Fibroblast of skin of right biceps (primary cell): ENCODE measurements at places on chromosomes 1 and 21.

DNA sequence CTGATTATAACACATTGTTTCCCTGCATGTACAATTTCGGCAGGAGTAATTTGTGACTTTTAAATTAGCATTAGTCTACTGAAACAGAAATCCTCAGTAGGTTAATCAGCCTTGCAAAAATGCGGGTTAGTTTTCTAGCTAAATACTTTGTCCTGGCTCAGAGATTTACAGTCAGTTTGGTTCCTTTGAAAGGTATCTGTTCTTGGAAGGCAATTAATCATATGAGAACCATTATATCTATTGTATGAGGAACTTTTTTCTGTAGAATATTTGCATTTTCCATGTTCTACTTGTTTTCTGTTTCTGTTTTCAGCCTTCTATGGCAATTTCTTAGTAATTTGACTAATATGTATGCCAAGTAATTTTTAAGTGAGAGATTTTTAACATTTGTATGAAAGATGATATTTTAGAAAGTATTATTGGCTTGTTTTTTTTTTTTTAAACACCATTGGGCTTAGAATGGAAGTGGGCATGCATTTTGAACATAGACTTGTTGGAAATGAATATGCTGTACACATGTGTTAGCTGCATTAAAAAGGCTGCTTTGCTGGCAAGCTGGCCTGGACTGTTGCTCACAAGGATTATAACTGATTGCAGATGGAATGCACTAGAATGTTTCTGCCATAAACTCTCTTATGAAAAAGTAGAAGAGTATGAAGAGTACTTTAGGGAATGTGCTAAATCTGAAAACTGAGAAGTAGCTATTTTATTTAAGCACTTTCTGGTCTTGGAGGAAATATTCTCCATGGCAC, 26.2 kb downstream of the KIF1B start:
- DNase-seq = peak; percentile 43

GRCh38 chr1:97384294-97384968, 536.4 kb downstream of the DPYD start:
- DNase-seq = peak; percentile 93

DNA sequence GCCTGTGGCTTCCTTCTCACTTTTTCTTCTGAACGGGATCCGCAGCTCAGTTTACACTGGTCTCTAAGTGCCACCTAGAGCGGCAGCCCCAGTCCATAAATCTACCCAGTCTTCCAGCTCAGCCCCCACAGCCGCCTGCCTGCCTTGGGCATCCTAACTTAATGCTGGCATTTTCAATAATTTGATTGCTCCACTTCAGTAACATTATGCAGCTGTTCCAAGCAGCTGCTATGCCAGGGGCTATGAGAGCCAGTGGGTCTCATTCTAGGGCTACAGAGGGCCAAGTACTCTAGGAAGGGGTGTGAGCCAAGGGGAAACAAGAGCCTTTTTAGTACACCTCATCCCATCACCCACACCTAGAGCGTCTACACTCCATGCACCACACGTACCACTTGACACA, 48.4 kb upstream of the COA6 start:
- DNase-seq = no peak

DNA sequence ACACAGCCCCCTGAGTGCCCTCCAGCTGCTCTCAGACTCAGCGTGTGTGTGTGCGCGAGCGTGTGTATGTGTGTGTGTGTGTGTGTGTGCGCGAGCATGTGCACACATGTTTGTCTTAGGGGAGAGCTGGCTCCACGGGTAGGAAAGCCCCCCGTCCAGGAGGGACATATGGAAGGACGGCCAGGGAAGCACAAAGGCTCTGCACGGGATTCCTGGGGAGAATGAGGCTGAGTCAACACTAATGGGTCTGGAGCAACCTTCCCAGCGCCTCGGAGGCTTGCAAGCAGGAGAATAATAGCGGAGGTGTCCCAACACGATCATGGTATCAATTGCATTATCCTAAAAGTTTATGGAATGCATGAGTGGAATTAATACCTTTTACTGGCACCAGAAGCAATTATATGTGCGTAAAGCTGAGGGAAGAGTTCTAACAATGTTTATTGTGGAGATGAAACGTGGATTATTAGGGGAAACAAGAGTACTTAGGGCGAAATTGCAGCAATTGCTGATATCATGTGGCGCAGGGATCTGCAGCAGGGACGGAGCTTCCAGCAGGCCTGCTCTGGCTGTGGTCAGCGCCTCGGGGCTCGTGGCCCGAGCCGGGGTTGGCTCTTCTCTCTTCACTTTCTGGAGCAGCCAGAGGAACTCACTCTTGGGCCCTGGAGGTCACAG, 40.3 kb upstream of the CCDC27 start:
- DNase-seq = no peak

DNA sequence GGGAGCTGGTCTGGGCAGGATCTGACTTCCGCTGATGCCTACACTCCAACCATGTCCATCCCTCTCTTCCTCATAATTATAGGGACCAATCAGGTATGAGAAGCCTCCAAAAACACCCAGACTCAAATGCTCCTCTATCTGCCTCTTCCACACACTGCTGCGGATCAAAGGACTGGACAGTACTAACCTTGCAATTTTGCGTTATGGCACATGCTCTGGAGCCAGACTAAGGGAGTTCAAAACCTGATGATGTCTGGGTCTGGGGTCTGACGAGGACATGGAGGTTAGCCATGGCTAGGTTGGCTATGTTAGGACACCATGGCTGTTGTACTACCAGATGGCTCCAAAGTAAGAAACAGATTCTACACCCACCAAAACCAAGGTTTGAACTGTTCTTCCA, 10.3 kb downstream of the GPN2 start:
- DNase-seq = no peak

DNA sequence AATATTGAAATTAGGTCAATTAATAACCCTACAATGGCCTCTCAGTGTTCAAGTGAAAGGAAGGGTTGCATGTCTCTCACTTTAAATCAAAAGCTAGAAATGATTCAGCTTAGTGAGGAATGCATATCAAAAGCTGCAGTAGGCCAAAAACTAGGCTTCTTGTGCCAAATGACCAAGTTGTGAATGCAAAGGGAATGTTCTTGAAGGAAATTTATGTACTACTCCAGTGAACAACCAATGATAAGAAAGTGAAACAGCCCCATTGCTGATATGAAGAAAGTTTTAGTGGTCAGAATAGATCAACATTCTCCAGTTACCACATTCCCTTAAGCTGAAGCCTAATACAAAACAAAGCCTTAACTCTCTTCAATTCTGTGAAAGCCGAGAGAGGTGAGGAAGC, 10.0 kb downstream of the MAEL start:
- no peak for DNase-seq

DNA sequence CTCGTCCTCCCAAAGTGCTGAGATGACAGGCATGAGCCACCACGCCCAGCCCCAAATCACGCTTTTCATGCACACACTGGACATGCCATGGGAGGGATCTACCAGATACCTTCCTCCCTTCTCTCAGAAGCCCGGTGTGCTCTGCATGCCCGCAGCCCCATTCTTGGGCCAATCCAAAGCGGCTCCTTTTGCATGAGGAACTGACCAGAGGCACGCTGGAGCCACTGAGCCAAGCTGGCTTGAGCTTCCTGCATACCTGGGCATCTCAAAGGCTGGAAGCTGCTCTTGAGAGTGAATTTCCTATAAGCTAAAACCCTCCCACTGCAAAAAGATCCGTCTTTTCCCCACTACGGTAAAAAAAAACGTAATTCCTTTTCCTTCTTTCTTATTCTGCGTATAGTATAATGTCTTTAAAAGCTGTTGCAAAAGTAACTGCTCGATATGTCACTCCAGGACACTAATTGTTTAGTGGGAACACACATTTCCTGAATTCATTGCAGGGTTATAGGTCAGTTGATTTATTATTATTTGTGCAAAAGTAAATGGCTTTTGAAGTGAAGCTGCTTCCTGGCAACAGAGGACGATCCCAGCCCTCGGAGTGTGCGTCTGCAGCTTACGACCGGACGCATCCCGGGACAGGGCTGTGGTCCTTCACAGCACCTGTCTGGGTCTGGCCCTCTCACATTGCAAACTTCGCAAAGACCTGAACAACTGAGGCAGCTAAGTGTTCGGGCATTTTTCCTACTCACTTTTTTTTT, 61.8 kb upstream of the ETS2 start:
- no peak for DNase-seq

DNA sequence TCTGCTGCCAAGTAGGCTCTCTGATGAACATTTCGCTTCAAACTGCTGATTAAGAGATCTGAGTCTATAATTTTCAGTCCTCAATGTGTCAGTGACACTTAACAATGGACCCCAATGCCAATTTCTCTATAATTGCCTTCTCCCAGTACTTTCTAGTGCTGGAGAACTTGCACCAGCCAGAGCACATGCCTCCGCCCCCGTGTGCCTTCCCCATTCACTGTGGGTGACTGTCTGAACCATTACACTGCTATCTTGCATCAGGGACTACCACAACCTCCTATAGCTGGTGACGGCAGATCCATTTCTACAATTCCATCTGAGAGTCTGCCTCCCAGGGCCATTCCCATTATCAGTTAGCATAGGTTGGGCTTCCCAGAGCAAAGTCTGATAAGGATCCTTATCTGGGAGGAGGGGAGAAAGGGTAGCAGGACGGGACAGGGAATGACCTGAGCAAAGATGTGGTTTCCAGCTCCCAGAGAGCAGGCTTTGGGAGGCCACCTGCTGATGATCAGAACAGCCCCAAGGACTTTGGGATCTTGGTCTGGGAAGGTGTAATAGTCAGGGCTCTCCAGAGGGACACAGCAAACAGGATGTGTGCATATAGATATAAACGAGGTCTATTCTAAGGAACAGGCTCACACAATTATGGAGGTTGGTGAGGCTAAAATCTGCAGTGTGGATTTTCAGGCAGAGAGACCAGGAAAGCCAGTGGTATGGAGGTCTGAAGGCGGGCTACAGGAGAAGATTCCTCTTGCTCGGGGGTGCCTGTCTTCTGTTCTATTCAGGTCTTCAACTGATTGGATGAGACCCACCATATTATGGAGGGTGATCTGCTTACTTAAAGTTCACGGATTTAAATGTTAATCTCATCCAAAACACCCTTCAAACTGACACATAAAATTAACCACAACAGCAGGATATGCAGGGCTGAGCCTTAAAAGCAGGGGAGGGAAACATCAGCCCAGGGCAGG, 238.2 kb downstream of the PTPRU start:
- DNase-seq = no peak
